T-helper 2 cell (primary cell): ENCODE measurements at places on chromosomes 3 and 15.

DNA sequence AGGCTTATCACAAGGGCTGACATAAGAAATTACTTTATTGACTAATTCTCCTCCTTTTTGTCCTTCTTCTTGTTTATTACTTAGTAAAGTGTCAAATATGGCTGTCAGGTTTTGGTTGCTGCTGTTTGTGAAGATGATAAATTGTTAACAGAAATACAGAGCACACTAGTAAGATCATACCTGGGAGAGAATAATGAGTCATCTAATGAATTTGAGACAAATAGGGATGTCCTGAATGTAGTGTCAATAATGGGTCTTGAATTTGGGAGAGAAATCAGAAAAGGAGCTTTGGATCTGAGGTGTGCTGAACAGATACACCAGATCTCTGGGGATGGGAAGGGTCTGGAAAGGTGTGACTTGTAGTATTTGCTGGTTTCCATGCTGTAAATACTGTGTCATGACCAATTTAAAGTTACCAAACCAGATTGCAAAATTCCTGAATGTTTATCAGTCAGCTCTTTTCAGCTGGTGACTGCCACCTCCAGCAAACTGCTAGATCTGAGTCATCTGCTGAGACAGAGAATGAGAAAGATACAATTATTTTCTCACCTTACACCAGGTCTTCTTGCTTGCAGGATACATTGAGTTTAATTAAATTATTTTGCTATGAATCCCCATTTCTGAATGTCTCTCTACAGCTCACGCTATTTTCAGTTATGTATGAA is 76.7 kb upstream of the SATB1 start:
- DNase-seq: no peak

- no peak for DNase-seq
These were observed 60.0 kb upstream of the NTRK3 start for GRCh38 chr15:88316586-88316985.

GRCh38 chr3:88433568-88433967 is 283.8 kb downstream of the C3orf38 start:
- DNase-seq: no peak

DNA sequence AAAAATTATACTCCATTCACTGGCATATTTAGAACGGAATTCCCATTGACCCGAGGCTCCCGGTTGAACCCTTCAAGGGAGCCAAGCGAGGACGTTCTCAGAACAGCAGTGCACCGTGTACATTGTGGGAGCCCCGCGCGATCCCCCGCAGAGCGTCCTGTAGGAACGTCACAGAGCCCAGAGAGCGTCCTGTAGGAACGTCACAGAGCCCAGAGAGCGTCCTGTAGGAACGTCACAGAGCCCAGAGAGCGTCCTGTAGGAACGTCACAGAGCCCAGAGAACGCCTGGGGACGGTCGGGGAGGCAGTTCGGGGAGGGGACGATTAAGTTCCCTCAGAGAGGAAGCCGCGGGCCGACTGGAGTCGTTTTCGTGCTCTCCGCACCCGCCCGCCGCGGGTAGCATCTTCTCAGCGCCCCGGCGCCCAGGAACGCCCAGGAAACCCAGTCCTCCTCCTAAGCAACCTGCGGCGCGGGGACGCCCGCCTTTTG is 506 bp upstream of the ATP1B3 start:
- peak; percentile 77 for DNase-seq

GRCh38 chr15:95825671-95826411 is 504.7 kb upstream of the NR2F2 start:
- no peak for DNase-seq

DNA sequence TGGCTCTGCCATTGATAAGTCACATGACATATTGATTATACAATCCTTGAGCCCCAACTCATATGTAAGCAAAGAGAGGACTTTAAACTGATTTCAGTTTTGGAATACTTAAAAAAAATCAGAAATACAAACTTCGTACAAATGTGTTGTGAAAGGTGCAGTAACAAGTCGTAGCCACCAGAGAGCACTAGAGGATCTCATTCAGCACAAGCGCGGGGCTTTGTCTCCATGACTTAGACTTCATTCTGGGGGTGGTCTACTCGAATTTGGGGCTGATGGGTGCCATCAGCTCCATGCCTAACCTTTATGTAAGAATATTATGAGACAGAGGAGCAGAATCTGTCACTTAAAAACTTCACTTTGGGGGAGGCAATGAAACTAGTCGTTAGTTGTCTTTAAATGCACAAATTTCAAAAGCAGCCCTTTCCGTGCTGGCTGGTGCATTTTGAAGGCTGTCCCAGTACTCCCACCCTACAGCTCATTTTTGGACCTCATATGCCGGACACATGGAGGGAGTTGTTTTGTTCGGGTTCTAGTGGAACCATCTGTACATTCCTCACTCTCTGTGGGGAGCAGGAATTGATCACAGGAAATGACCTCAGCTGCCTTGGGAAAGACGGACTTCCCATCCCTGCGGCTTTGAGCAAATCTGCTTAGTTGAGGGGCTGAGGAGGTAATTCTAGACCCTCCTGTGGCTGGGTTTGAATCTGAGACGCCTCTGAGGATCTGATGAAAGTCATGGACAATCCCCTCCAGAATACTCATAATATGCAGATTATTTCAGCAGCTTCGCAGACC is 27.5 kb upstream of the MASP1 start:
- no peak for DNase-seq

DNA sequence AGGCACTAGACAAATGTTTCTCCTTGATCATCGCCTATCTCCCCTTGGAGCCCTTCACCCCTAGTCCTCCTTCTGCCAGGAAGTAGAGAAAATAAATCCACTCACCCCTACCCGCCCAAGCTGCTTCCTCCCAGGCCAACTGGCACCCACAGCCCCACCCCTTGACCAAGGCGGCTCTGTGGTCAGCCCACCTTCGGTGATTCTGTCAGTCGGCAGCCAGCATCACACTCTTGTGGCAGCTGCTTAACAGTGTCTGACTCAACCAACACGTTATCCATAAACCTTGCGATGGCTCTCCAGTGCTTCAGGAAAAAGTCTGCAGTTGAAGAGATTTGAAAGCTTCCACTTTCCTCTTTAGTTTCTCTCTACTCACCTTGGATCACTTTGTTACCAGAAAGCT is 7.6 kb downstream of the SHF start:
- DNase-seq: peak; percentile 20

DNA sequence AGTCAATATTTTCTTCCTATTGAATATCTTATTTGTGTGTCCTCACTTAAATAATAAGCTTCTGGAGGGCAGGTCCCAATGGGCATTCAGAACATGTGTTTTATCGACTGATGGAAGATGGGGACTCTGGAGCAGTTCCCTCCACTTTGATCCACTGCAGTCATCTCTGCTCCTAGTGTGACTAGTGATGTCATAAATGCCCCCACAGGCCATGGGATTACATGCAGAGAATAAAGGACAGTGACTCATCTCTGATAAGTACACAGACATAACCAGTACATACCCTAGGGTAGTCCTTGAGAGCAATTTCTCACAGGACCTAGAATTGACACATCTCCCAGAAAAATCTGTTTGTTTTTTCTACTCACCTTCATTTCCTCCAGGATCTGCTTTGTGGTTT is 49.4 kb upstream of the FMN1 start:
- DNase-seq: no peak

- DNase-seq: no peak
These were observed 38.4 kb downstream of the PGPEP1L start for GRCh38 chr15:98969126-98969735.

- DNase-seq: no peak
These were observed 22.5 kb downstream of the NRROS start for GRCh38 chr3:196662033-196662432.

- no peak for DNase-seq
These were observed 121.6 kb upstream of the ST8SIA2 start for GRCh38 chr15:92272106-92272505.

- no peak for DNase-seq
These were observed 51.8 kb downstream of the CHST2 start for GRCh38 chr3:143171141-143171980.

DNA sequence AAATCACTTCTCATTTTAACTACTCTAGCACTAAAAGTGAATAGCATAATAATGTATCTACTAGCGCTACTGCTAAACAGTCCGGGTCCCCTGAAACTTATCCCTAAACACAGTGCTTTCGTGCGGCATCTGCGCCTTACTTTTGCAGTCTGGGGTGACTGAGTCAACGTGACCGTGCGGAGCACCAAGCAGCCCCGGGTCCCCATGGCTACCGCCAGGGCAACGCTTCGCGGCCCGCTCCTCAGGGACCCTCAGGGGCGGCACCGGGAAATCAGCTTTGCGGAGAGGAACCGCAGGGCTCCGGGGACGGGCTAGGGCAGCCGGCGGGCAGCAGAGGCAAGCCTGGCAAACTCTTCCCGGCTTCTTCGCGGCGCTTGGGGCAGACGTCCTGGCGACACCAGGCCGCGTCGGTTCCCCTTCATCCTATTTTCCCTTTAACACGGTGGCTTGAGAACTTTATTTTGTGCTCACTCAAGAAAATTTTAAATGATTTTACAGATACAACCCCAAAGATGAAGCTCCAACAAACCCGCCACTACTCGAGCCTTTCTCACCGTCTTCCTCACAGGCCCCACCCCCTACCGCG is 757 bp upstream of the DIPK2A start:
- no peak for DNase-seq

DNA sequence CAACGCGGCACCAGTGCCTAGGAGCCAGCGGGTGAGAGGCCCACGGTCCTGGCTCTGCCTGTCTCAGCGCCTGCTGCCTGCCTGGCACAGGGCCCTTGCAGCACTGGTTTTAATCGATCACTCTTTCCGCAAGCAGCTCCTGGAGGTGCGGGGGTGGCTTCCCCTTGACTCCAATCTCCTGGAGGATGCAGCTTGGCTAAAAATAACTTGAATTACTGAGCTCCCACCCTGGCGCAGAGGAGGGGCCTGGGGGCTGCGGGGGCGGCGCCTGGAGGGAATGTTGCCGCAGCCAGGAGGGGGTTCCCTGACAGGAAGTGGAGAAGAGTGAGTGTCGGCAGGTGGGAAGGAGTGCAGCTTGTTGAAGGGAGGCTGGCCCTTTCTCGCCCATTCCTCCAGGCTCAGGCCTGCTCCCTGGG is 9.9 kb upstream of the RPL29 start:
- no peak for DNase-seq

DNA sequence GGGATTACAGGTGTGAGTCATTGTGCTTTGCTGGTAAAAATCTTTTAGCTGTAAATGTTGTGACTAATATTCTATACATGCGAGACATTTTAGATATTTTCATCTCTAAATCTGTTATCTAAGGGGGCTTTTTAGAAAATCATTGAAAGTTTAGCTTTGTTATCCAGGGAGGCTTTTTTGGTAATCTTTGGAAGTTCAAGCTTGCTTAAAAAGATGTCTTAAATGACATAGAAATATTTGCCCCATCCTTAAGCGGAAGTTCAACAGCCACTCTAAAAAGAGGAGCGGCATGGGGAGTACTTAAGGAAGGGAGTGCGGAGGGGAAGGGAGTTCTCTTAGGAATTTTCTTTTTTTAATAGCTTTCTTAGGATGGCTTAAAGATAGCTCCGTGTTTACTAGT is 26.1 kb downstream of the DNAJC13 start:
- no peak for DNase-seq

GRCh38 chr15:33907326-33907725 is 61.0 kb upstream of the CHRM5 start:
- no peak for DNase-seq

GRCh38 chr15:98413933-98414546 is 234.3 kb upstream of the IGF1R start:
- DNase-seq: no peak

DNA sequence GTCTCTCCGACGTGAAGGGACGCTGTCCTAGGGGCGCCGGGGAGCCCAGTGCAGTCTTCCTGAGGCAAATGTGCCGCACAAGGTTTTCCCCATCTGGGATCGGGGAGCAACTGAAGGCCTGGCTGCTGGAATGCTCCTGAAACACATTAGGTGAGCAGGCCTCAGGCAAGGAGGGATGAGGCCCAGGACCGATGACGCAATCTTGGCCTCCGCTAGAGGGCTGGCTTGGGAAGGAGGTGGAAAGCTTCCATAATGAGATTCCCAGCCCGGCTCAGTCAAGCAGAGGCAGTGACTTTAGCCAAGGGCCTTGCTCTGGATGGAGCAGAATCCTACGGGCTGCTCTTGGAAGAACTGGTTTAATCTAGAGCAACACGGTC is 50.8 kb downstream of the CPN2 start:
- no peak for DNase-seq

DNA sequence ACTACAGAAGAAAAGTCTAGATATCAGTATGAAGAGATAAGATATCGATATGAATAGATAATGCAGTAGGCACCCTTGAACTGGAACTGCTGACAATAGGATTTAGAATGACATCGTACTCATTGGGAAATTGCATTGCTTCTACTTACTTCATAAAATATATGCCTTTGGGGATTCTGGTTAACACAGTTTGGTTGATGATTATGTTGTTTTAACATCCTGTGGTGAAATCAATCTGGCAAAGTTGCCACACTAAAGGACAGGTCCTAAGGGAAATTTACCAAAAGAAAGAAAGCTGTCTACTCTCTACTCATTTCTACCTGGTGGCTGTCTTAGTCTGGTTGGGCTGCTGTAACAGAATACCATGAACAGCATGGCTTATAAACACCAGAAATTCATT is 417.4 kb upstream of the DPH6 start:
- DNase-seq: no peak

DNA sequence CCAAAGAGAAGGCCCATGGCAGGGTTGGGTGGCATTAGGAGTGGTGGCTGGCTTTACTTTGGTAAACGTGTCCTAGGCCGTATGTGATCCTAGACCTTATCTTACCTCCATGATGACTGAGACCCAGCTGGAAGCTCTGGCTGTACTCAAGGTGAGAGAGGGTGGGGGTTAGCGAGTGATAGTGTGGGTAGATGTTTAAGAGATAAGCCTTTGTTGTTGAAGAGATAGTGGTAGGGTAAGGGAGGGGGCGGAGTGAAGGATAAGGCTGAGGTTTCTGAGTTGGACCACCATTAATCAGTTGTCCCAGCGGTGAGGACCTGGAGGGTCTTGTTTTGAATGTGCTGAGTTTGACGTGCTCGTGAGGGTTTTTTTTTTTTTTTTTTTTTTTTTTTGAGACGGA is 61.5 kb upstream of the ULK4 start:
- peak; percentile 88 for DNase-seq
